Keratinocyte (primary cell): ENCODE measurements at places on chromosomes 4 and X. TPM values are rescaled to one million over a fixed set of nuclear protein-coding genes. Genes with fewer than 3 reads are reported as not detected.
A peak's percentile ranks its signal among the peaks of the same experiment; 100 is the strongest.

CLTRN gene
- 0.79 to 1.4 TPM (median 1.3 TPM) in 3 replicates for polyA plus RNA-seq

PKD2 gene
- polyA plus RNA-seq = 13.1 to 21.5 TPM (median 18.5 TPM) in 3 replicates

CXorf49 gene
- not detected in 3 replicates for polyA plus RNA-seq

MAGEC1 gene
- not detected in 3 replicates for polyA plus RNA-seq

DMP1 gene
- not detected in 3 replicates for polyA plus RNA-seq

GPM6B gene
- polyA plus RNA-seq = 0.09 to 0.35 TPM (median 0.26 TPM) in 3 replicates

DNA sequence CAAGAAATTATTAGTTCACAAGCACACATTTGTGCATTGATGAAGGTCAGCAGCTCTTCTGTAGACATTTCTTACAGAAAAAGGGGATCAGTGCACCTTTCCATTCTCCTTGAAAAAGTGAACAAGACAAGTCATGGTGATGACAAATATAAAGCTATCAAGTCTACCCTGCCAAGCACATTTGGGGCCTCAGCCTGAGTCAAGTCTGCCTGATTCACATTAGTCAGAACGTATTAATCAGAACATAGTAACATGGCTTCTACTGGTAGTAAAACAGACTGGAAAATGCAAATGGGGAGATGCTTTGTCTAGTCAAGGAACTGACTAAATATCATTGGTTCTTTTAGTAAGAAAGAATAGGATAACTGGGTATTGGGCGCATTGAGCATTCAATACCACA is 2305.1 kb downstream of the PCDH7 start:
- DNase-seq = no peak

DNA sequence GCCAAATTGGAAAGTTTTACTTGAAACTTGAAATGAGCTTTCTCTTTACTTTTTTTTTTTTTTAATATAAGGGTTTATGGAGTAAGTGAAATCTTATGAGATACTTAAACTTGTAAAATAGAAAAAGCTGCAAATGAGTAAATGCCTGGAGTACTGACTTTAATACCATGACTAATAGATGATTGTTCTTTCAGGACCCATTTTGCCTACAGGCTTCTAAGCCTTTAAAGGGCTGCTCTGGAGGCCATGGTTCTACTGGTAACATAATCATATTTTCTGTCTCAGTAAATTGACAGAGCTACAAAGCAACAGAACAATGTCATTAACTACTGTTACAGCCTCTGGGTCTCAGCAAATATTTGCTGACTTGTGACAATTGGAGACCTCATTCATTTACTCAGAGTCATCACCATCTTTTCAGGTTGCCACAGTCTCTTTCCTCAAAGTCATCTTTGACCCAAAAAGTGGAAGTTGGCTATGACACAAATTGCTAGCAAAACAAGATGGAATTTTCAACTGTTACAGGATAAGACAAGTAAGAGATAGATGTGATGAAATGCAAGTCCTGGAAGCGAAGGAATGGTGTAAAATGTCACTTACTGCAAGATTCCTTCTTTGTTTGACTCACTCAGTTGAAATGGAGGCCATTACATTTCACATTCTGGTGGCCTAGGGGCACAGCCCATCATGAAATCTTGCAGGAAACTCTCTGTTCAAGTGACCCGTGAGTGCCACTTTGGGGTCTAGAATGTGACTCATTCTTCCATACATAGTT is 132.7 kb downstream of the BTC start:
- peak; percentile 19 for DNase-seq

- DNase-seq = no peak
These were observed 123.0 kb upstream of the TLR3 start for GRCh38 chr4:185945906-185946305.

DNA sequence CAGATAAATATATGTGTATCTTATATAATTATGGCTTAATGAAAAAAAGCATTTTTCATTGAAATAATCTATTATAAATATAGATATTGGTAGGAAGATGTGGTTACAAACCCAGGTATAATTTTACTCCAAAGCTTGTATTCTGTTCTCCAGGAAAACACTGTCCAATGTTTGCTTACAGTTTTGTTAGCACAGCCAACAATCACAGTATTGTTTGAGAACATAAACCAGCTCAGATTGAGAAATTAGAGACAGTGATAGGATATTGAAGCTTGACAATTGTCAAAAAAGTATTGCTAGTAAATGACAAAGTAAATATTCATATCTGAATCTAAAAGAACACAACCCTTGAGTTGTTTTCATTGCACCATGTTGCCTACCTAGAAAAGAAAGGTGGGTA is 228.8 kb downstream of the ADGRL3 start:
- no peak for DNase-seq

DNA sequence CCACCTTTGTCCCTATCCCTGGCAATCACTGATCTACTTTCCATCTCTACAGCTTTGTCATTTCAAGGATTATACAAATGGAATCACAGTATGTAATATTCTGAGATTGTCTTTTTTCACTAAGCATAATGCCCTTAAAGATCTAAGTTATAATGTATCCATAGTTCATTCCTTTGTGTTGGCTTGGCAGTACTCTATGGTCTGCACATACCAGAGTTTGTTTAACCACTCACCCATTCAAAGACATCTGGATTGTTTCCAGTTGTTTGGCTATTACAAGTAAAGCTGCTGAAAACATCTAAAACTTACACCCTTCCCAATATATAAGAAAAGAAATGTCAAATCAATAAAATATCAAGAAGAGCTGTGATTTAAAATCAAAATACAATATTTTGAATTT is 26.0 kb upstream of the AWAT1 start:
- DNase-seq = no peak

GRCh38 chrX:16215660-16216059 is 48.4 kb downstream of the MAGEB17 start:
- no peak for DNase-seq

- DNase-seq = no peak
These were observed 93.2 kb downstream of the MBNL3 start for GRCh38 chrX:132395645-132396044.

DNA sequence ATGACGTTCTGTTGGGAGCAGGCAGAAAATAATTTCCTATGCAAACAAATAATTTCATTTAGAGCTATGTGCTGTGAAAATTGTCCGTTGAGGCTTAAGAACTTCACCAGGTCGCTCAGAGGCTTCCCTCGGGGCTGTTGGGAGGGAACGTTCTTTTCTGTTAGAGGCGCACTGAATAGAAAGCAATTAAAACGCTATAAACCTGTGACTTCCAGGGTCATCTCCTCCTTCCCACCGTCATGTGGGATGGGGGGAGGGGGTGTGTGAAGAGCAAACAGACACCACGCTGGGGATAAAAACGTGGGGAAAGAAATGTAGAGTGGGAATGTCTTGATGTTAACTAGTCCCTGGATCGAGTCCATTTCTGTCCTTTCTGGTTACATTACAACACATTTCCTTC is 35.2 kb upstream of the ZNF518B start:
- no peak for DNase-seq

GRCh38 chrX:39899856-39900776 is 197.6 kb downstream of the BCOR start:
- no peak for DNase-seq

DNA sequence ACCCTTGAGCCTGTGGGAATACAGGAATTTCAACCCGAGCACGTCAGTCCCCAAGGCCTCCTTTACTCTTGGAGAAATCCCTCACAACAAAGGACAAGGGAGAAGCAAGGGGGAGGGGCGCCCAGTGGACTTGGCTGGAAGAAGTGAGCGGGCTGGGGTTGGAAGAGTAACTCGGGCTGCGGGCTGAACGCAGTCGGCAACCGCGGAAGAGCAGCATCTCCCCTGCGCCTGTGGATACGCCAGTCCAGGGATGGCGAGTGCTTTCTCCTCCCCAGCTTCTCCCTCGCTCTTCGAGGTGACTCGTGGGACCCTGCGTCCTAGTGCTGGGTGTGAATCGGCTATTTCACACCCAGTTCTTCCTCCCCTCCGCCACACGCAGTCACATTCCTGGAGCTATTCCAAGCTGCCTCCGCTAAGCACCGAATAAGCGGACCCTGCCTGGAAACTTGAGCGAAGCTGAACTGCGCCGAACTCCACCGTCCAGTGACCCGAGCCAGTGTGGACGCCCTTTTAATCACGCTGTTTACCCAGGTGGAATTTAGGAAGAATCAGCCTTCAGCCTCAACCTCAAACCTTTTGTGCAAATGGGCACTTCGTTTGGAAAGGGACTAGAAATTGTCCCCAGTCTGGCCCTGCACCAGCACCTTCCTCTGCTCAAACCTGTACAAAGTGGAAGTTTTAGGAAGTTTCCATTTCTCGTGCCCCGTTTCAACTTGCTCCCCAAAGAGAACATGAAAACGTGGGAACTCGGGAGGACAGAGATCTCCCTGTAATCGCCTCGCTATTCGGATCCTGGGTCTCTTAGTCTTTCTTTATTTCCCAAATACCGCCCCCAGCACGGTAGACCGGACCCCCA is 64.3 kb upstream of the WDR17 start:
- no peak for DNase-seq

GRCh38 chrX:24216827-24217226 is 67.3 kb downstream of the ZFX start:
- no peak for DNase-seq

- no peak for DNase-seq
These were observed 5.6 kb downstream of the SORCS2 start for GRCh38 chr4:7197910-7198309.

- no peak for DNase-seq
These were observed 473 bp upstream of the BCLAF3 start for GRCh38 chrX:19991350-19991718.
